HFFc6 (cell line): ENCODE measurements at places on chromosomes 2 and 18. TPM values are rescaled to one million over a fixed set of nuclear protein-coding genes. Genes with fewer than 3 reads are reported as not detected.

DNA sequence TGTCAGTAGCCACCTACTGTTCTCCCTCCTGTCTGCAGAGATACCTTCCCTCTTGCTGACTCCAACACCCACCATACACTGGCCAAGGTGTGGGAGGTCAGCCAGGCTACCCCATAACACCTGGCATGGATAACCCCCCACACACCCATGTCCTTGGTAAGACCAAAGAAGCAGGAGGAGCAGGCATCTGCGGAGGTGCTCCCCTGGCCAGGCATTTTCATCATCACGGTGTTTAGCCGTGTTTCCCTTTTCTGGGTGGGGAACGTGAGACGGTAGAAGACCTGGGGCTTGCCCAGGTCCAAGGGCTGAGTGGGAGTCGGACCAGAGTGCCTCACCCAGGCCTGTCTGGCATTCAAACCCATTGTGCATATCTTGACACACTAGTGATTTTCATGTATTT lies 150.3 kb downstream of the SMAD7 start:
- DNase-seq: no peak
- H3K27ac ChIP-seq: no peak overlapping the region
- H3K27me3 ChIP-seq: peaks cover 8% of the 10 kb centered on the region
- no peak overlapping the region for H3K4me3 ChIP-seq
- peaks cover 29% of the 10 kb centered on the region for H3K4me1 ChIP-seq

DNA sequence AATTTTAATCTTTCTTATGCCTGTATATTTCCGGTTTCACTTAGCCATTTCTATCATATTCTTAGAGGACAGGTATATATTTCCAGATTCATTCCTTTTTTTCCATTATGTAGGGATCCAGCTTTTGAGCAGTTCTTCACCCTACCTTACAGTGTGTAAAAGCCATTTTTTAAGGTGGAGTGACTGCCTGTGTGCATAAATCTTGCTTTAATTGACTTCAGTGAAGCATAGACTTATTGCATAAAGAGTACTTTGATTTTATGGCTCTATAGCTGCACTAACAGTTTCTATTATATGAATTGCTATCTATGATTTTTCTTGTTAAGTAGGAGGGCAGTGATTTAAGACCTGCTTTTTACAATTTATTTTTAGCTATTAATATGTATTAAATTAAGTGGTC lies 132.6 kb downstream of the NYAP2 start:
- H3K4me1 ChIP-seq: no peaks in the 10 kb centered on the region
- no peak overlapping the region for H3K4me3 ChIP-seq
- H3K27ac ChIP-seq: no peak overlapping the region

DNA sequence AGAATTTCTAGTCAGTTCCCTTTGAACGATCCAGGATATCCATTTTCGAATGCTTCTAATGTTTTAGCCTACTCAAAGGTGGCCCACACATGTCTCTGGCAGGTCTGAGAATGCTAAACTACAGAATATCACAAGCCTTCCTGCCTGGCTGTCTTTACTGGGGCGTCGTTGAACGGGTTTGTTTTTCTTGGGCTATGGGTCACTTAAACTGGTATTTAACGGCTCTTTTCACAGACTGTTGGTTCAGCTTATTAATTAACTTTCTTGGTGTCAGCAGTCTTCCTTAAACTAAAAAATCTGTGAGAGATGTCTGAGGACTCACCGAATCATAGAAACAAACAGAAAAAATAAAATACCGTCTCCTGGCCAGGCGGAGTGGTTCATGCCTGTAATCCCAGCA lies 563.2 kb upstream of the NRP2 start:
- H3K4me3 ChIP-seq: no peak overlapping the region
- H3K4me1 ChIP-seq: peaks cover 6% of the 10 kb centered on the region; the same call in 1 of the 2 replicates
- H3K27me3 ChIP-seq: no peaks in the 10 kb centered on the region
- H3K27ac ChIP-seq: no peak overlapping the region
- 0 out of 2 replicates have a peak, but pooled peaks cover 5% of the 10 kb centered on the region for H3K36me3 ChIP-seq

GRCh38 chr2:106977717-106978116 lies 91.8 kb upstream of the ST6GAL2 start:
- no peak overlapping the region for H3K27ac ChIP-seq
- H3K4me3 ChIP-seq: no peak overlapping the region
- no peaks in the 10 kb centered on the region for H3K36me3 ChIP-seq
- H3K4me1 ChIP-seq: peaks cover 49% of the 10 kb centered on the region

DNA sequence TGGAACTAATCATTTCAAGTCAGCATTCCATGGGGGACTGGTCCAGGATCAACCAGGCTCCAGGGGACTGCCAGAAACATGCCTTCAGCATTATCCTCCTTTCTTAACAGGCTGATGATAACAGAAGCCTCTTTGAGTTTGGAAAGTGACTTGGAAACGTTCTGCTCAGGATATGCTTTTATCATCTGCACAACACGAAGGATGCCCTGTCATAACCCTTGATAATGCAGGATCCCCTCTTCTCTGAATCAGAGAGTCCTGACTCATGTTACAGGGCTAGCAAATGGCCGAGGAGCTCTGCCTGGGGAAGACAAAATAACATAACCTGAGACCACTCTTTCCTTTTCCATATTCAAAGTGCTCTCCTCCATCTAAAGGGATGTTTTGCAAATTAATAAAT lies 6.7 kb downstream of the SCYGR3 start:
- no peak overlapping the region for H3K27ac ChIP-seq
- no peak overlapping the region for H3K4me3 ChIP-seq
- H3K36me3 ChIP-seq: no peaks in the 10 kb centered on the region
- peaks cover 10% of the 10 kb centered on the region for H3K4me1 ChIP-seq

- H3K27ac ChIP-seq: no peak overlapping the region
- H3K4me1 ChIP-seq: no peaks in the 10 kb centered on the region
- H3K36me3 ChIP-seq: no peaks in the 10 kb centered on the region
Measured at GRCh38 chr18:7221424-7222155, 9.3 kb upstream of the LRRC30 start.

GRCh38 chr2:27471961-27472360 lies 17.6 kb downstream of the IFT172 start:
- H3K27ac ChIP-seq: no peak overlapping the region
- no peak for DNase-seq
- no peaks in the 10 kb centered on the region for H3K4me1 ChIP-seq
- H3K36me3 ChIP-seq: peaks cover 18% of the 10 kb centered on the region
- H3K4me3 ChIP-seq: no peak overlapping the region
- H3K27me3 ChIP-seq: no peaks in the 10 kb centered on the region

GRCh38 chr2:167271932-167272331 lies 383.7 kb downstream of the XIRP2 start:
- no peaks in the 10 kb centered on the region for H3K27me3 ChIP-seq
- no peak overlapping the region for H3K4me3 ChIP-seq
- no peak overlapping the region for H3K27ac ChIP-seq
- DNase-seq: no peak
- H3K36me3 ChIP-seq: no peaks in the 10 kb centered on the region

GRCh38 chr18:33578518-33579348 lies 714 bp downstream of the ASXL3 start:
- H3K36me3 ChIP-seq: peaks cover 5% of the 10 kb centered on the region; the same call in 1 of the 2 replicates
- no peak overlapping the region for H3K27ac ChIP-seq
- peaks cover 5% of the 10 kb centered on the region; the same call in 1 of the 2 replicates for H3K4me1 ChIP-seq
- peaks cover 4% of the 10 kb centered on the region for H3K27me3 ChIP-seq
- DNase-seq: no peak

Gene C2orf15
- not detected in 3 replicates for total RNA-seq

Gene CCDC141
- not detected in 3 replicates for total RNA-seq

Gene RNF152
- total RNA-seq: 46.6 to 66.9 TPM (median 55.7 TPM) in 3 replicates
